Mesothelial cell of epicardium (in vitro differentiated cells): ENCODE measurements at places on chromosomes 4 and X. TPM values are rescaled to one million over a fixed set of nuclear protein-coding genes. Genes with fewer than 3 reads are reported as not detected.

Gene CTAG1A
- total RNA-seq: not detected in 3 replicates

Gene VSIG4
- total RNA-seq: not detected in 3 replicates

Gene TLR3
- total RNA-seq: 9.1 to 9.3 TPM (median 9.2 TPM) in 3 replicates

Gene WDR17
- total RNA-seq: 2.4 to 2.7 TPM (median 2.7 TPM) in 3 replicates

Gene DCAF12L2
- 1.6 to 1.7 TPM (median 1.7 TPM) in 3 replicates for total RNA-seq

Gene GSX2
- not detected in 3 replicates for total RNA-seq
